ENCODE measurements at places on chromosomes 2 and 18.

GRCh38 chr18:61334951-61335683 lies 1.9 kb downstream of the CDH20 start:
- DNase-seq = no peak

GRCh38 chr2:12755384-12755783 lies 38.6 kb downstream of the TRIB2 start:
- no peak for DNase-seq

GRCh38 chr2:1743396-1744150 lies 742 bp downstream of the PXDN start:
- no peak for DNase-seq

DNA sequence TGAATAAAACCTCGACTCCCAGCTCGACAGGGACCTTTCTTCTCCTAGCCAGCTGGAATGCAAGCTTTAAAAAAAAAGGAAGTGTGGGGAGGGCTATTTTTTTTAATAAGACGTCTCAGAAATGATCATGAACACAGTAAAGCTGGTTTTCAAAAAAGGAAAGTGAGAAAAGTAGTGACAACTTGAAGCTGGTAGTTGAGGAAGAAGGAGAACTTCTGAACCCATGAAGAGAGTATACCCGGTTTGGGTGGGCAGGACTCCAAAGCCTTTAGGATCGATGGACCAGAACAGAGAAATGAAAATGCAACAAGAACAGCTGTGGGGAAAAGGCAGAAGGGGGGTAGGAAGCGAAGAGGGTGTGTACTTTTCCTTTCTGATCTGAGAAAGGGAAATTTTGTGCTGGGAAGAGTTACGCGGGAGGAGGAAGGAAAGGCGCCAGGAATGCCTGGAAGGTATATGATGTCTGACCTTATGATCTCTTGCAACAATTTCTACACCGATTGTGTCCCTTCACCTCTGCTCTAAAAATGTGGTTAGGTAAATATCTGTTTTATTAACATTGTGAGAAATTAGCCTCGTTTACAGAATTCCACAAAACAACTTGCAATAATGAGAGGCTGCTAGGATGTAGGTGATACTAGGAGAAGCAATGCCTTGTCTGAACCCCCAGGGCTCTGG lies 22.6 kb upstream of the CYP1B1 start:
- DNase-seq = no peak

DNA sequence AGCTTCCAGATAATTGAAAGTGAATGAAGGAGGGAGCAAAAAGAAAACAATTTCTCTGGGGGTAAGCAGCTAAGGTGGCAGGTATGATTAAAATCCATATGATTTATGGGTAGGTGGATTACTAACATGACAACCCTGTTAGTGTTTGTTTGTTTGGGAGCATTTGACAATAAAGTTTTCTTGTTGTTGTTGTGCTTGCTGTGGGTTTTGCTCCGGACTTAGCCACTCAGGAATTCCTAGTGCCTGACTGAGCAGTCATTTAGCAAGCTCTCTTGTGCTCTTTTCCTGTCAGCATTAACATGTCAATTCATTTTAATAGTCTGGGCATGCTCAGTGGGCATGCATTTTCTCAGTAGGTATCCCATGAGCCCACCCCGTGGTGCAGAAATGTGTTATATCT lies 674.8 kb upstream of the ZEB2 start:
- DNase-seq = no peak

DNA sequence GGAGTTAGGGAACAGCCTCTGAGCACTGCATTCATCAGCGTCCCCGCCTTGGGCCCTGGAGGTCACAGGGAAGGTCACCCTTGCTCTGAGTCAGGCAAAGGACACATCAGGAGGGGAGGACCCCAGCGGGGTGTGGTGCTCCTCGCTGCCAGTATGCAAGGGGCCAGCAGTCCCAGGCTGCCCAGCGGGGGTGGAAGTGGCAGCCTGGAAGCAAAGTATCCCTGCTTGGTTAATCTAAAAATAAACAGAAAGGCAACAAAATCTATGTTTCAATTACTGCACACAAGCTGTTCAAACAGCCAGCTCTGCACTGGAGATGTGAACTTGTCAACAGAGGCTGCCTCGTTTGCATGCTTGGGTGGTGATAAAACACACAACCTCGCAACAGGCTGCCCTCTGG lies 164.1 kb downstream of the KLHL29 start:
- peak; percentile 66 for DNase-seq

DNA sequence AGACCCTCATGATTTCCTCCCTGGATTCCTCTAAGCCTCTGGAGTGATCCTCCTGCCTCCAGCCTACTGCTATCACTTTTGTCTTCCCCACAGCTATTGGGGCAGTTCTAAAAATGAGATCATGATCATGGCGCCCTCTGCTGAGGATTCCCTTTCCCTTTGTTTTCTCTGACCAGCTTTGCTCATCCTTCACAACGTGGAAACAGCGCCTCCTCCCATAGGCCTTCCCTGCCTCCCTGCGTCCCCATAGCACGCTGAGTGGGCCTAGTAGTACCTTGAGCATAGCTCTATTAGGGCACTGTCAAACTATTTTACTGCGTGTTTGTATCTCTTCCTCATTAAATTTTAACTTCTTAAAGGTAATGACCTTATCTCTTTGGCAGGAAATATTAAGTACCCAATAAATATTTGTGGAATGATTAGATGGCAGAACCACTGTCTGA lies 207.0 kb upstream of the FANCL start:
- peak; percentile 20 for DNase-seq

- no peak for DNase-seq
Measured at GRCh38 chr2:68770271-68771111, 35.9 kb downstream of the ARHGAP25 start.

GRCh38 chr2:104868505-104868866 lies 14.6 kb downstream of the POU3F3 start:
- DNase-seq = no peak
